ENCODE measurements at places on chromosomes 2 and 18. TPM values are rescaled to one million over a fixed set of nuclear protein-coding genes. Genes with fewer than 3 reads are reported as not detected.

DNA sequence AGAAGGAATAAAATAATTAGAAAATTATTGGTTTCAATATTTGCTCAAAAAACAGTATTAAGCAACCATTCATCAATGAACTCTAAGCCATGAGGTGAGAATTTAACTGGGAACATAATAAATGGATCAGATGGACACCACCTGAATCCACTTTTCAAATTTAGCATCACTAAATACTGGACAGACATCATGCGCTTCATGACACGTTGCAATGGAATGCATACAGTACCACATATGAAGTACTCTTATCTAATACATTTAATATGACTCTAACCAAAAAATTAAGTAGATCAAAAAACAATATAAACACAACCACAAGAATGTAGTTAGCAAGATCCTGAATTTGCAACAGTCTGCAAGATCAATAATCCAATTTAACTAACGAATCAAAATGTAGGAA, 76.6 kb downstream of the COBLL1 start:
- no peak for DNase-seq

GRCh38 chr2:207465894-207466293, 63.9 kb upstream of the CREB1 start:
- DNase-seq, result no peak

DNA sequence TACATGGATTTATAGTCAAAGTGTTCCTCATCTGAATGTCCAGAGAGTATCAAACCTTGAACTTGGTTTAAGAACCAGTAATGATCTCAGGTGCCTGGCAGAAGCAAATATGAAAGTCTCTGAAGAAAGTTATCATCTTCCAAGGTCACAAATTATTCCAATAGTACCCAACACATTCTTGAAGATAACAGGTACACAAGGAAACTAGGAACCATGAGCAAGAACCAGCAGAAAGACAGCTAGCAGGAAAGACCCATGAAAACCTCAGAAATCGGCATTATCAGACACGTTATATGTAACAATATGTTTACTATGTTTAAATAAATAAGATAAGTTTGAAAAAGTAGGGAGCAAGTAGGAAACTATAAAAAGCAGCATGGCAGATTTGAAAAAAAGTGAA, 5.9 kb upstream of the PRKAG3 start:
- no peak for DNase-seq

GRCh38 chr2:179478771-179479170, 214.1 kb upstream of the SESTD1 start:
- no peak for DNase-seq

DNA sequence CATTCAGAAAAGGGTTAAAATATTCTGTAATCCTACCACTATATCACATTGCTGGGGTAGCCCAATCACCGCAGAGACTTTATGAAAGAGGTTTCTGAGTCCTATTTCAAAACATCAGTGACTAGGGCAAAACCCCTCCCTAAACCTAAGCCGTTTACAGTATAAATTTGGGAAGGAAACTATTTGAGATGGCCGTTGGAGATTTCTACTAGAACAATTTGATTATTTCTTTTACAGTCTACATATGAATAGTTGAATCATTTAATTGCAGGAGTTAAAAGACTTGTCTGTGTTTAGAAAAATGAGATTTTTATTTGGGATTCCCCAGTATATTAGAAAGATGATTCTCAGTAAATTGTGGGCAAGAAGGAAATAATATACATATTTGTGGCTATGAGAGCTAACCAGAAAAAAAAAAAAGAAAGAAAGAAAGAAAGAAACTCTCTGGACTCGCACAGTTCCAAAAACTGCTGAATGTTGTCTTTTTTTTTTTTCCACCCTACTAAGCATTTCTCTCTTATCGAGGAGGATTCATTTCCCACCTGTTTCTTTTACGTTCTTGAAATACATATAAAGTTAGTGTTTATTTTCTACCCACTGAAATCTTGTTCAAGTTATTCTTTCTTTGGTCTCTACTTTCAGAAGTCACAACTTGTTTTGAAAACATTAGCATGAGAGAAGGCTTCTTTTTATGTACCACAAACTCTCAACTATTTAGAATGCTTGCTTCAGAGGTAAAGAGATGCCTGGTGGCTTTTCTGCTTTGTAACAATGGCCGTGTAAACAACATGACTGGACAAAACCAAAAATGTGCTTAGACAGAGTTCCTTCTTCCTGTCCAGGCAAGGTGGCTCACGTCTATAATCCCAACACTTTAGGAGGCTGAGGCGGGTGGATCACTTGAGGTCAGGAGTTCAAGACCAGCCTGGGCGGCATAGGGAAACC, 65.9 kb downstream of the BCL2 start:
- DNase-seq, result no peak

DNA sequence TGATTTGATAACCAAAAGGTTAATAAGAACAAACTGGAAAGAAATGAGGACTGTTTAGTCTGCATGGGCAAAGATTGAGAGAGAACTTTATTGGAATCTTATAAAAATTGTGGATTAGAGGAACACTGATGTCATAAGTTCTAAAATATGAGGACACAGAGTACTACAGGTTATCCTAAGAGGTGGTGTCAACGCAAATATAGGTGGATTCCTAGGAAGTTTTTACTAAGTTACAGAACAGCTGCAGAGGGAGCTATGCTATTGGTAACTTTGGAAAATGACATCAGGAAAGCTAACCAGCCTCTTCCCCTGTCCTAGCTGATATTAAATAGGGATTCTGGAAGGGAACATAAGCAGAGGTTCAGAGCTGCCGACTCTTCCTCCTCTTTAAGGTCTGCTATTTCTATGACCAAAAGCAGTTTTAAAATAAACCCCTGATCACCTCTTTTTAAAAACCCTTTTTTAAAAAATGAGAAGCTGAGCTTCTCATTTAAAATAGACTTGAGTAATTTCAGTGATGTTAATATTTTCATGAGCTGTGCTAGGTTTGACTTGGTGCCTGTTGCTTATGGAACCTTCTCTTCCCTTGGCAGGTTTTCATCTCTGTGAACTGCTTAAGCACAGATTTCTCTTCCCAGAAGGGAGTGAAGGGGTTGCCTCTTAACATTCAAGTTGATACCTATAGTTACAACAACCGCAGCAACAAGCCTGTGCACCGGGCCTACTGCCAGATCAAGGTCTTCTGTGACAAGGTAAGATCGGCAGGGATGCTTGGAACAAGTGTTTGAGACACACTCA, 34.2 kb downstream of the GRHL1 start:
- DNase-seq, result no peak

DNA sequence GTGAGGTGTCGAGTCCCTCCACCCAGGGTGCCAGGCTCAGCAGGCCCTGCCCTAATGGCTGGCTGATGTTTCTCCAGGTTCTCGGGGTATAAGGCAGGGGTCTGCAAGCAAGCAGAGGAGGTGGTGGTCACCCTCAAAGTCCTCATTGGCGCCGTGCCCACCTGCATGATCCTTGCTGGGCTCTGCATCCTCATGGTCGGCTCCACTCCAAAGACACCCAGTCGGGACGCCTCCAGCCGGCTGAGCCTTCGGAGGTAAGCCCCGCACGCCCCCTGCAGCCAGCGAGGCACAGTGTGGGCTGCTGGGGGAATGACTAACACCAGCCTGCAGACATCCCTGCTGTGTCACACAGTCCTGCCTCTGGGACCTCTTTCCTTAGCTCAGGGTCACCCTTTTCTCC, 14.1 kb downstream of the MFSD2B start:
- DNase-seq, result no peak

GRCh38 chr18:76441668-76442412, 53.2 kb downstream of the ZNF516 start:
- peak; percentile 42 for DNase-seq

DNA sequence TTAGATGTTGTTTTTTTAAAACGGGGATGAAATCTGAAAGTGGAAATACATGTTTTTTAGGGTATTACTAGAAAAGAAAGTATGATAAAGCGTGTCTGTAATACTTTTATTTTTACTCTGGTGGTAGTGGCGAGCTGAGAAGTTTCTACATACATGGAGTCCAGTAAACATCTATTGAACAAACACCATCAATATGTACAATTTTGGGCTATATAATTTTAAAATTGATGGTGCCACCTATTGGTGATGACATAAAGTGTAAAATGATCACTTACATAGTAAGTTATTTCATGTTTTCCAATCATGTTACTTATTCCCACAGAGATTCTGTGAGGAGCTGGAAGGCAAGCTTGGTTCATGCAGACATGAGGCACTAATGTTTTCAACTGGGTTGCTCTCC, 31.5 kb upstream of the NFE2L2 start:
- DNase-seq, result no peak

DNA sequence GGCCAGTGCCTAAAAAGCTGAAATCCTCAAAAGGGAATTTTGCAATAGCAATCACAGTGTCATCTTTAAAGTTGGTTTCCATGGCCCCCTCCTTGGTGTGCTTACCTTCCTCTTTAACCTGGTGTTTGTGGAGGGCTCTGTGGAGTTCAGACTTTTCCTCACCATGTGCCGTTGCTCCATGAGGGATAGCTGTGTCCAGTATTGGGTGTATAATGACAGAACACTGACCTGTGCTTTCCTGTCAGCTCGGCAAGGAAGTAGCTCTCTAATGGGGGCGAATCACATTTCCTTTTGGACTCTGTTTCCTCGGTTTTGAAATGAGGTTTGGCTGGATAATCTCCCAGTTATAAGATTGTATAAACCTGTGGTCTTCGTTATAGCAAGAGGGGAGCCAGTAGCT, 166.0 kb upstream of the DAPL1 start:
- DNase-seq, result no peak

- DNase-seq, result no peak
Measured at GRCh38 chr2:179768765-179769164, 92.6 kb downstream of the ZNF385B start.

DNA sequence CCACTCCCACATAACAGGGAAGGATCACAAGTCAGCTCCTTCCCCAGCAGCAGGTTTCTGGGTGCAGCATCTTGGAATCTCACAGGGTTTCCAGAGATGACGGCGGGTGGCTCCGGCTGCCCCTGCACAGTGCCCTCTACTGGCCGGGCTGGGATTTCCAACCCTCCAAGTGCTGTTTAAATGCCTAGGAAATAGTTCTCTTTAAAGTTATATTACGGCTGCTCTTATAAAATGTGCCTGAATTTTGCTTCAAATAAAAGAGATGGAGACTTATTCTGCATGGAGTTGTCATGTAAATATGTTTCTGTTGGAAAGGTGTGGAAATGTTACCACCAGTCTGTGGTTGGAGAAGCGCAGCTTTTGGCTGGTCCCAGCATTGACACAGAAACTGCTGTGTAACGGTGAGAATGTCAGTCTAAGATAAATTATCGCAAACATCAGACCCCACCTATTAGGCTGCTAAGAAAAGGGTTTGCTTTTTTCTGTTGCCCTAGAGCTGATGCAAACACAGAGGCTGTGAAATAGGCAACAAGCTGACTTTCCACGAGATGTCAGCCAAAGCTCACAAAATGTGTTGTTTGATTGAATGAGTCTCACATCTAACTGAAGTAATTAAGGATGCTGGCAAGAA, 3.3 kb upstream of the HJURP start:
- peak; percentile 55 for DNase-seq

GRCh38 chr2:54457323-54458023, 1.3 kb downstream of the SPTBN1 start:
- DNase-seq, result no peak

DNA sequence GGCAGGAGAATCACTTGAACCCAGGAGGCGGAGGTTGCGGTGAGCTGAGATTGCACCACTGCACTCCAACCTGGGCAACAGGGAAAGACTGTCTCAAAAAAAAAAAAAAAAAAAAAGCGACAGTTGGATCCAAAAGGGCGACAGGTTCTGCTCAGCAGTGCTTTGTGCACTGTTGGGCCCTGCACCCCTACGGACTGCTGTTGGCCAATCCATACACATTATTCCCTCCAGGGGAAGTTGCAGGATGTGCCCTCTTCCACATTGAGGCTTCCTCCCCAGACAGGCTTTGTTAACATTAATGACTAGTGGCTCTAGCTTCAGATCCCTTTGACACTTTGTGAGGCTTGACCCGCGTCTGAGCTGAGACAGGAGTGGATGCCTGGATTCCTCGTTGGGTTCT, 9.4 kb downstream of the NT5DC4 start:
- DNase-seq, result no peak

DNA sequence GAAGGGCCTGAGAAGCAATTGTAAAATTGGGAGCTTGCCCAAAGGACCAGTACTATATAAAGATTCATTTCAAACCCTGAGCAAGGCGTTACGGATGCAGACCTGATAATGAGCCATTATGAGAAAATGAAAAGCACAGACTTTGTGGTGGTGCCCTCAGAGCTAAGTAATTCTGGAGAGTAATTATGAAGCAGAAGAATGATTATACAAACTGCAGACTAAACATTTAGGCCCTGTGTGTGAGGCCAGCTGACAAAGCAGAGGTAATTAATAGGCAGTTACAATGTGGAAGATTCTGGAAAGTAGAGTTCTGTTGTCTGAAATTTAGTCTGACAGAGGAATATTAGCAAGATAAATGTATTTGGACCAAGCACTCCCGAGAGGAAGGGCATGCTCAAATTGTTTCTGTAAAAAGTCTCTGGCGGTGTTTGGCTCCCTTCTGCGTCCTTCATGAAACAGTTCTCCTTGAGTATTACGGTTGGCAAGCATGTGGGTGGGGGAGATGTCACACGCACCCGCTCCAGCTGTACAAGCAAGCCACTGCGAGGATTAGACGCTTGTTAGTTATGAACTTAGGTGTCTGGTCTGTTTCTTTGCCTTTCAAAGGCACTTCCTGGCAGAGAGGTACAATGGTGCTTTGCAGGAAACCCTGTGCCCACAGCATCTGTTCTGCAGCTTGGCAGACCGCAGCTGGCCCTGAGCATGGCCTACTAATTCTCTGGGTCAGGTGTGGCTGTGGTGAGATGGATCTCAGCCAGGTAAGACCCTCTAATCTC, 45.5 kb downstream of the CDC42EP3 start:
- peak; percentile 27 for DNase-seq

- no peak for DNase-seq
Measured at GRCh38 chr2:48474574-48475298, 55.2 kb upstream of the STON1 start.

- no peak for DNase-seq
Measured at GRCh38 chr2:232983669-232984140, 29.4 kb downstream of the NGEF start.

GRCh38 chr2:206218796-206219499, 55.5 kb upstream of the ZDBF2 start:
- DNase-seq, result no peak

GRCh38 chr2:207086136-207086535, 79.6 kb downstream of the KLF7 start:
- DNase-seq, result no peak

- no peak for DNase-seq
Measured at GRCh38 chr2:84942964-84943421, 28.0 kb upstream of the KCMF1 start.

- no peak for DNase-seq
Measured at GRCh38 chr2:215917953-215918620, 95.3 kb downstream of the MREG start.

DNA sequence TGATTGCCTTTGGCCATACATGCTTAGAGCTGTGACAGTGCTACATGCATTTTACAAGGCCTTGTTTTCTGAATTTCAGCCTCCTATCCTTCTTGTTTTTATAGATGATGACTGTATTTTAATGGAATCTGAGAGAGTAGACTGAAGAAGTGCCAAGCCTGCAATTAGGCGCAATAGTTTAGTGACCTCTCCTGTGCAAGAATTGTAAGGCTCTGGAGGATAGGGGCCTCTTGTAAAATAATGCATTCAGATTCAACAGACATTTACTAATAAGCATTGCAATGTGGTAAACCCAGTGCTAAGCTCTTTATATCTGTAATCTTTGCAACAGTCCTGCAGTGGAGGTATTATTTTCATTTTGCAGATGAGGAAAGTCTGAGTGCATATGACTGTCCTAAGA, 105.5 kb downstream of the TDRD15 start:
- DNase-seq, result no peak

Gene MEMO1
- total RNA-seq, result 34.5 TPM

Gene RAPH1
- 1.8 TPM for total RNA-seq

Gene IL36A
- total RNA-seq, result not detected

Gene RBM45
- total RNA-seq, result 6.4 TPM

Gene PRSS56
- total RNA-seq, result not detected

Gene SCG2
- not detected for total RNA-seq

Gene ABCB6
- total RNA-seq, result 3.4 TPM
